Right ventricle myocardium superior (tissue), 1 donor: ENCODE measurements at places on chromosomes 7 and 10. TPM values are rescaled to one million over a fixed set of nuclear protein-coding genes. Genes with fewer than 3 reads are reported as not detected.

GRCh38 chr10:69629897-69630650 lies at the start of gene FAM241B:
TSS of gene FAM241B (plus strand) at chr10:69630247. CDS start at chr10:69631744, 1,497 bp downstream.
- peak; percentile 64 for DNase-seq

Gene TLL2
- total RNA-seq, result 8.7 TPM

DNA sequence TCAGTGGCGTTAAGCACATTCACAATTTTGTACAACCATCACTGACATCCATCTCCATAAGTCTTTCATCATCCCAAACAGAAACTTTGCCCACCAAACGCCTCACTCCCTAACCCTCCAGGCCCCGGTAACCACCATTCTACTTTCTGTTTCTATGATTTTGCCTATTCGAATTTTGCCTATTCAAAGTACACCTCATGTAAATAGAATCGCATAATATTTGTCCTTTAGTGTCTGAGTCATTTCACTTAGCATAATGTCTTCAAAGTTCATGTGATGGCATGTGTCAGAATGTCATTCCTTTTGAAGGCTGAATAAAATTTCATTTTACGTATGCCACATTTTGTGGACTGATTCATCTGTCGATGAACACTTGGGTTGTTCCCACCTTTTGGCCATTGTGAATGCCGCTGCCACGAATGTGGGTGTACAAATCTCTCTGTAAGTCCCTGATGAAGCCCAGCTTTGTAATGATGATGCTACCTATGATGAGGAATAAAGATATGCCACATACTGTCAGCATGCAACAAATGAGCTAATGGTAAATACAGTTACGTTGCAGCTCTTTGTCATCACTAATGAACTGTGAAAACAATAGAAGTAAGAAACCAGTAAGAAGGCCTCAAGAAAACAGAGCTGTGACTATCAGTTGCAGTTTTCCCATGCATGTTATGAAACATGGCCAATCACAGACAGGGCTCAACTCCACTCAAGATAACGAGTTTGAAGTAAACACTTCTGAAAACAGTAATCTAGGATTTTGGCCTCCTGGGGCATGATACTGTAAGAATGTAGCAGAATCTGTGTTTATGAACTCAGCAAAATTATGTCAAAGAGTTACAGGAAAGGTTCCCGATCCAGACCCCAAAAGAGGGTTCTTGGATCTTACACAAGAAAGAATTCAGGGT lies 120.0 kb downstream of the ADAM12 start:
- no peak for DNase-seq

Gene HOXA2
- 0.11 TPM for total RNA-seq

DNA sequence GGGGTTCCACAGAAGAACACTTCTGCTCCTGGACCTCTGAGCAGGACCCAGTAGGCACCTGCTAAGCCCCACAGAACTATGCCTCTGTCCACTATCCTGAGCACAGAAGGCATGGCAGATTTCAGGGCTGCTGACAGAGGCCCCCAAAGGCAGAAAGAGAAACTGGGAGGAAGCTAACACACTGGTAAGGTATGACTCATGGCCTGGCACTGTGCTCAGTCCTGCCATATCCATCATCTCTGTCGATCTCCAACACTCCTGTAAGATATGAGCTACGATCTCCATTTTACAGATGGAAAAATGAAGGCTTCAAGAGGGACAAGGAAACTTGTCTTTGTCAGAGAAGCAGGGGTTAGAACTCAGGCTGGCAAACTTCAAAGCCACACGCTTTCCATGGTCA lies 62.2 kb downstream of the GRID1 start:
- DNase-seq, result no peak

Gene DNAH11
- total RNA-seq, result 0.03 TPM

DNA sequence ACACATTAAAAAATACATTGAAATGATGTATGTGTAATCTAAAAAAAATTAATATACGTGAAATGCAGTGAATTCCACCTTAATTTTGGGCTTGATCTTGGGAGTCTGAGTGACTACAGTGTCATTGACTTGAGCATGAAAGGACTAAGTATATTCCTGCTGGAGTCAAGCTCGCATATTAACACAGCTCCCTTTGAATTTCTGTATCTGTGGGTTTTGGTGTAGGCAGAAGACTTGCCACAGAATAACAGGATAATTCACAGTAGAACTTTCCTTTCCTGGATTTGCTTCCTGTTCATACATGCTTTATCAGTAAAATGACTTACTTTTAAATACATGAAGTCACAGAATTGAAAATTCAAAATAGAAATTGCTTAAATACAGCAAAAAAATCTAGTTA lies 55.3 kb downstream of the PPP1R9A start:
- DNase-seq, result no peak
